Activated CD4-positive, alpha-beta T cell treated with anti-CD3 and anti-CD28 coated beads, Interleukin-10, Interleukin-2, amounts not matched to agents 100 ng/mL and 50 ng/mL, durations not matched to agents 16 hours and 8 hours (primary cell): ENCODE measurements at places on chromosomes 5 and 9.
A peak's percentile ranks its signal among the peaks of the same experiment; 100 is the strongest.

GRCh38 chr9:93263334-93264229 is 79.6 kb downstream of the WNK2 start:
- DNase-seq = no peak

- no peak for DNase-seq
Measured at GRCh38 chr5:58378613-58379390, 81.1 kb downstream of the PLK2 start.

DNA sequence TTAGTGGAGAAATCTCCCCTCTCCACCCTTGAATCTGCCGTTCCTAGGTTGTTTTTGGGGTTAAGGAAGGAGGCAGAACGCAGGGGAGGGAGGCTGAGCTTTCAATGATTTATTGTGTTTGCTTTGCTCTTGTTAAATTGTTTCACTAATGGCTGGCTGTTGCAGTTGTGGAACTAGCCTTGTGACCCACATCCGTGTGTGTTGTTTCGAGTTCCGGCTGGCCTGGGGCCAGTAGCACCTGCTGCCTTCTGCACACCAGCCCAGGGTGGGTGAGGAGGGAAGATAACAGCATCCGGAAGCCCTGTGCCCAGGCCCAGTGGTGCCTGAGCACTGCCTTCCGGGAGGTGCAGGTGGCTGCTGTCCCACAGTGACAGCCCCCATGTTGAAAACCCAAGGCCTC is 3.6 kb downstream of the ERGIC1 start:
- peak; percentile 47 for DNase-seq

GRCh38 chr5:168680395-168680794 is 101.2 kb upstream of the PANK3 start:
- DNase-seq = no peak
